Stimulated activated CD4-positive, alpha-beta T cell treated with anti-CD3 and anti-CD28 coated beads, Interleukin-4, amount 100 ng/mL, for 4 hours (primary cell): ENCODE measurements at places on chromosomes 1 and 21.

DNA sequence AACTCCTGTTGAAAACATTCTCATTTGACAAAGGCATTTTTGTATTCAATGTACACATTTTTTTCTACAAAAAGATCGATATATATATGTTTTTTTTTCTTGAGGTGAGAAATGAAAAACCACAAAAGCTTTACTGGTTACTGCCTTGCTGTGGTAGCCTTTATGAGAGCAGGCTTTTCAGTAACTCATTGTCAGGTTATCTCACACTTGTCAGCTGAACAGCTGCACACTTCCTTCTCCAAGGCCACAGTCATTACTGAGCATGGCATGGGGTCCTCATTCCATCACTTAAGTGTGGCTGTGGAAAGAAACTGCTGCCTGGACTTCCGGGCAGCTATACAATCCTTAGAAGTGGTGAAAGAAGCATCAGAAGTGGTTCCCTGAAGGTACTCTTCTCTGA, 169.3 kb upstream of the ZP4 start:
- no peak for DNase-seq

DNA sequence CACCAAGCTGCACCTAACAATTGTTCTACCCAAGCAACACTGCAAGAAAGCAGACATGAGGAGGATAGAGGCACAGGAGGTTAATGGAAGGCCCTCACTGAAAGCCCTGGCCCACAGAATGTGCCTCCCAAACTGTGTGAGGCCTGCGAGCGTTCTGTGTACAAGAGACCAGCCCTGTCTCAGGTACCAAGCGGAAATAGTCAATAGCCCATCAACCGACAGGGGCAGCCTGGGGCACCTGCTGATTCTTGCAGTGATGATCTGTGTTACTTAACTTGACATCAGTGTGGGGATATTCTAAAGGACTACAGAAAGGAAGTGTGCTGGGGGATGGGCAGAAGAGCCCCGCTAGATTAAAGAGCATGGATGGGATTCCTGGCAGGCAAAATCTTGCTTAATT, 392.4 kb downstream of the KCNH1 start:
- no peak for DNase-seq

- no peak for DNase-seq
Observed at GRCh38 chr1:63945943-63946342, 172.1 kb downstream of the ROR1 start.

- DNase-seq = no peak
Observed at GRCh38 chr1:116503546-116504307, 67.1 kb downstream of the CD58 start.

DNA sequence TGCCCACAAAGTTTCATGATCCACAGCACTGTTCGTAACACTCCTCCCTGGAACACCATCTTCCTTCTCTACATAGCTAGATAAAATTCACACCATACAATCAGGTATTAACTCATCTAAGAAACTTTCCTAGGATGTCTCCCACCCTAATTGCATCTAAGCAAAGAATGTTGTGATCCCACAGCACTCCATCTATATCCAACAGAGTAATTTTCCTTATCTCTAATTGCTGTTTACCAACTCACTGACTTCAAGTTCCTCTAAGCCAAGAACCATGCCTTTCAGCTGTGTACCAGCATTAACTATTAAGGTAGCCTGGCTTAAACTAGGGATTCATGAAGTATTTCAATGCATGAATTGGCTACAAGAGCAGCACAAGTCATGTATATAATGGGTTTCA, 114.2 kb downstream of the SIPA1L2 start:
- DNase-seq = no peak

GRCh38 chr1:154567386-154568156, at the start of gene CHRNB2:
Gene CHRNB2 (plus strand): TSS chr1:154567778. CDS start chr1:154568045, 267 bp downstream.
- DNase-seq = peak; percentile 72

GRCh38 chr1:246450611-246451251, 56.3 kb downstream of the SMYD3 start:
- no peak for DNase-seq

DNA sequence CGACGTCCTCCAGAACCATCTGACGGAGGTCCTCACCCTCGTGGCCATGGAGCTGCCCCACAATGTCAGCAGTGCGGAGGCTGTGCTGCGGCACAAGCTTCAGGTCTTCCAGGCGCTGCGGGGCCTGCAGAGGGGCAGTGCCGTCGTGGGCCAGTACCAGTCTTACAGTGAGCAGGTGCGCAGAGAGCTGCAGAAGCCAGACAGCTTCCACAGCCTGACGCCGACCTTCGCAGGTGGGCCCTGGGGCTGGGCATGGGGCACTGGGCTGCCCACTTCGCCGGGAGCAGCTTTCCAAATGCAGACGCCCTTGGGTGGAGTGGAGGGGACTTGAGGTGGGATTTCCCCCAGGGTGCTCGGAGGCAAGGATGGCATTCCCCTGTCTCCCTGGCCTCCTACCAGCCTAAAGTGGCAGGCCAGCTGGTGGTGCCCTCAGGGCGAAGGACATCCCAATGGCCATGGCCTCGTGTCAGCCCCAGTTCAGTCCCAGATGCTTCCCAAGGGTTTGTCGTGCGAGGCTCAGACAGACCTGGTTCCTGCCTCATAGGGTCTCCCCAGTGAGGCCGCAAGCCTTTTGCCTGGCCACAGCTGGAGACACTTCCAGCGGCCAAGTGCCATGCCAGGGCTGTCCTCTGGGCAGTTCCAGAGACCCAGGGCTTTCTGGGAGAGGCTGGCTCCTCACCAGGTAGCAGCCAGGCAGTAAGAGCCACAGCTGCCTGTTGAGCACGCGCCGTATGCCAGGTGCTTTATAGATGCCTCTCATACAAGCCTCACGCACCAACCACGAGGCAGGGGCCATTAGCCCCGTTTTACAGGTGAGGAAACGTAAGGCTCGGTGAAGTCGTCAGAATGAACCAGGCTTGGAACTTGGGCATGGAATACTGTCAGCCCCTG, 27.8 kb downstream of the H6PD start:
- DNase-seq = no peak

GRCh38 chr21:46538851-46539666, 65.8 kb downstream of the S100B start:
- no peak for DNase-seq

GRCh38 chr1:104488296-104489015, 738.8 kb downstream of the AMY1C start:
- DNase-seq = no peak

- DNase-seq = no peak
Observed at GRCh38 chr1:45968941-45969666, 163.3 kb downstream of the PIK3R3 start.

DNA sequence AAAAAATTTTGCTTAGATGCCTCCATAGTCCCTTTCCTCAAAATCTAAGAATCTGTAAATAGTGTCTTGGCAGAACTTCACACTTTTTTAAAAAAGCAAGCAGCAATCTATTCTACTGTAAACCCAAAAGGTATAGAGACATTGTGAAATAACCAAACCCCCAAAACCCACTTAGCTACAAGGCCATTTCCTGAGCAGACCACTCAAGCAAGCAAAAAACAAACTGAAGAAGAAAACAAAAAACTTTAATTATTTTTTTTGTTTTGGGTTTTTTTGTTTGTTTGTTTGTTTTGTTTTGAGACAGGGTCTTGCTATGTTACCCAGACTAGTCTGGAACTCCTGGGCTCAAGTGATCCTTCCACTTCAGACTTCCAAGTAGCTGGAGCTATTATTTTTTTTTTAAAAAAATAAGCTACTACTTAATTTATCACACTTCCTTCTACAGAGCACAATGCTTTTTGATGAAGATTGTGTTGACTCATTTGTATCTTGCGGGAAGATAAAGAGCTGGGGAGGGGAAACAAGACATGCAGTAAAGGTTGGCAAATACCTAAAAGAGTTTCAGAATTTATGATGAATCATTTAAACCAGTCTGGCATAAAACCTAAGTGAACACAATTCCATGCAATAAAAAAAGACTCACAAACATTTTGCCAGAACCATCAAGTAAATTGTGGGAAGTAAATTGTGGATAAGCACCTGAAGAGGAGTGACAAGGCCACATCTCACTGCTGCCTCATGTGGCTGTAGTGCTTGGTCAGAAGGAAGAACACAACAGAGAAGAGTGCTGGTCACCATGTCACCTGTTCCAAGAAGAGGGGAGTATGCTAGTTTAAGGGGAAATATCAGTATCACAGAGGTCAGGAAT, 2.7 kb upstream of the PTPN22 start:
- DNase-seq = no peak

GRCh38 chr1:248862998-248863881, 4.4 kb upstream of the ZNF692 start:
- DNase-seq = peak; percentile 79
